ENCODE measurements at places on chromosomes 7 and 10.

GRCh38 chr10:73959484-73960243 lies 38.3 kb upstream of the VCL start:
- no peak for DNase-seq

DNA sequence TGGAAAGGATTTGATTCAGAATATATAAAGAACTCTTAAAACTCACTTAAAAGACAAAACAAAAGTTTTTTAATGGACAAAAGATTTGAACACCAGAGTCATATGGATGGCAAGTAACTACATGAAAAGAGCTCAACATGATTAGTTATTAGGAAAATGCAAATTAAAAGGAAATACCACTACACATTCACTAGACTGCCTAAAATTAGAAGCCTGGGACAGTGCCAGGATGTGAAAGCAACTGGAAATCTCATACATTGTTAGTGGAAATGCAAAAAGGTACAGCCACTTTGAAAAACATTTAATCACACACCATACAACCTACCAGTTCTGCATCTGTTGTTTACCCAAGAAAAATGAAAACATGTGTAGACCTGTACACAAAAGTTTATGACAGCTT lies 48.8 kb downstream of the RALA start:
- DNase-seq = no peak

GRCh38 chr7:128938544-128939074 lies 882 bp downstream of the IRF5 start:
- no peak for DNase-seq

- peak; percentile 23 for DNase-seq
Measured at GRCh38 chr10:100969187-100970075, at the start of gene SEMA4G. SEMA4G (plus strand) TSS chr10:100969504; CDS start chr10:100972913, 3,409 bp downstream.

GRCh38 chr10:62018131-62018911 lies 116.8 kb downstream of the ARID5B start:
- no peak for DNase-seq

DNA sequence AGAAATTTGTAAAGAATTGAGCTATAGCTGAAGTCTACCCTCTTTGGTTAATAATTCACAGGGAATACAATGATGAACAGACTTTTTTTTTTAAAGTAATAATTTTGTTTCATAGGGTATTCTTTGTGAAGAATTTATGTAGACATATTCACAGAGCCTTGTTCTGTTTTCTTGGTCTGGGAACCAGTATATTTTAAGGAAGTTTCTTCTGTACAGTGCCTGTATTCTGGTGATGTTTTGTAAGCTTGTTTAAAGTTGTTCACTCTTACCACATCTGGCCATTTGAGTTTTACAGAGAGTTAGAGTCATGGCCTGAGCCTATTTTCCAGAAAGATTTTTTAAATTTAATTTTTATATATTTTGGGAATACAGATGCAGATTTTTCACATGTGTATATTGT lies 70.3 kb downstream of the CCSER2 start:
- DNase-seq = no peak

GRCh38 chr7:39753823-39754325 lies 130.5 kb downstream of the RALA start:
- DNase-seq = no peak

- no peak for DNase-seq
Measured at GRCh38 chr10:103666087-103666761, 172.7 kb downstream of the NEURL1 start.

DNA sequence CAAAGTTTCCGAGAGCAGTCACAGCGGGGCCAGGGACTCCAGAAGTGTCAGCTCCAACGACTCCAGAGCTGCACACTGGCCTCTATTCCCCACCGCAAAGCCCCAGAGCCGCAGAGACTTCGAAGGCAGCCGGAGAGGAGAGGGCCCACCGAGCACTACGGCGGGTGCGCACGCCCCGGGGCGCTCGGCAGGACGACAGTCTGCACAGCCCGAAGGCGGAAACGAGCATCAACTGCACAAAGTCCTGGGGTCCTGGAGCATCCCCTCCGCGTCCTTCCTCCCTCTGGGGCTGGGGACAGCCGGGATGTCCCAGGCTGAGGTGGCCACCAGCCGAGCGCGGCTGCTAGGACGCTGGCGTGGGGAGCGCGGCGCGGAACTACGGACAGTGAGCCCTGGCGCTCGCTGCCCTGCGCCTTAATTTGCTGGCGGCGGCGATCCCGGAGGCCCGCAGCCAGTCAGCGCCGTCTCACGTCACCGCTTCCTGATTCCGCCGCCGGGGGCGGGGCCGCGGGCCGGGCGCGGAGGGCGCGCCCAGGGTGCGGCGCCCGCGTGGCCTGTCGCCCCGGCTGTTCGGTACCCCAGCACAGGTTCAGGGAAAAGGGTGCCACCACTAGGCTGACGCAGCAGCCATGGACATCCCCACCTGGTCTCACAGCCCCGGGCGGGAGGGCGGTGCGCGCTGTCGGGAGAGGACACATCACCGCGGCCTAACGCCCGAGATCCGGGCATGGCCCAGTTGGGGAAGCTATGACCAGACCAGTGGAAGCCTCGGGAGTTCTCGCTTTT lies at the start of gene TBX20:
TSS of gene TBX20 (minus strand) at position 391 of the 786 bp plus-strand sequence. CDS start 480 bp downstream, outside the sequence.
- no peak for DNase-seq

- DNase-seq = no peak
Measured at GRCh38 chr7:2393706-2394105, 9.7 kb upstream of the CHST12 start.

- no peak for DNase-seq
Measured at GRCh38 chr10:95304976-95305375, 14.2 kb upstream of the PDLIM1 start.

- DNase-seq = no peak
Measured at GRCh38 chr7:75660566-75661215, 78.0 kb downstream of the HIP1 start.

GRCh38 chr7:142739923-142740492 lies 9.3 kb upstream of the PRSS1 start:
- no peak for DNase-seq

DNA sequence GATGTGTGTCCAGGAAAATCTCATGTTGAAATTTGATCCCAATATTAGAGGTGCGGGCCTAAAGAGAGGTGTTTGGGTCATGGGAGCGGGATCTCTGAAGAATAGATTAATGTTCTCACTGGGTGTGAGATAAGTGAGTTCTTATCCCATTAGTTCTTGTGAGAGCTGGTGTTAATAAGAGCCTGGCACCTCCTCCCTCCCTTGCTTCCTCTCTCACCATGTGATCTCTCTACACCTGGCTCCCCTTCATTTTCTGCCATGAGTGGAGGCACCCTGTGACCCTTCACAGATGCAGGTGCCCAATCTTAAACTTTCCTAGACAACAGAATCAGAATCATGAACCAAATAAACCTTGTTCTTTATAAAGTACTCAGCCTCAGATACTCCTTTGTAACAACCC lies 19.5 kb downstream of the MTPN start:
- no peak for DNase-seq

DNA sequence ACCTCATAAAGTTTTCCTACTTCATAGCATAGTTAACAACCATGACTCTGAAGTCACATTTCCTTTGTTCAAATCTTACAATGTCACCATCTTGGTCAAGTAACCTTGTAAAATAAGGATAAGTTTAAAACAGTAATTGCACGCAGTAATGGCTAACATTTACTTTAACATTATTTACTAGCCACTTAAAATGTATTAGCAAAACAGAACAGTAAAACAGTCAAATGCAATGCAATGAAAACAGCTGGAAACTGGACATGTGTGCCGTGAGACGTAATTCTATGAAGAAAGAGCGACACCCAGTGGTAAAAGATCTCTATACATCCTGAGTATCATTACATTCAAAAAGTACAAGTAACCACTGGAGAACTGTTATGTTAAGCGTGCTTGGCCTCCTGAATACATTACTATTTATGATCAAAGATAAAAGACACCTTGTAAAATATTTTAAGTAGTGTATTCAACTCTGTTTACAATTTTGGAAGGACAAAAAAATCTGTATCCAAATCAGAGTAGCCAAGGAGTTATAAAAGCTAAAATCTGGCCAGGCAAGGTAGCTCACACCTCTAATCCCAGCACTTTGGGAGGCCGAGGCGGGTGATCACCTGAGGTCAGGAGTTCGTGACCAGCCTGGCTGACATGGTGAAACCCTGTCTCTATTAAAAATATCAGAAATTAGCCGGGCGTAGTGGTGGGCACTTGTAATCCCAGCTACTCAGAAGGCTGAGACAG lies 27.2 kb downstream of the ATE1 start:
- DNase-seq = no peak

- no peak for DNase-seq
Measured at GRCh38 chr7:57449904-57450303, at the start of gene ZNF716. ZNF716 (plus strand) TSS chr7:57450177; CDS start chr7:57450289, 112 bp downstream.

- no peak for DNase-seq
Measured at GRCh38 chr7:99036546-99037111, 107.3 kb downstream of the SMURF1 start.
